ENCODE measurements at places on chromosomes 2 and 18.

GRCh38 chr2:204277226-204277625 lies 268.0 kb upstream of the PARD3B start:
- no peak for DNase-seq

GRCh38 chr2:170163411-170164065 lies 14.4 kb upstream of the MYO3B start:
- no peak for DNase-seq

- no peak for DNase-seq
These were observed 22.9 kb downstream of the RTTN start for GRCh38 chr18:70182548-70182947.

DNA sequence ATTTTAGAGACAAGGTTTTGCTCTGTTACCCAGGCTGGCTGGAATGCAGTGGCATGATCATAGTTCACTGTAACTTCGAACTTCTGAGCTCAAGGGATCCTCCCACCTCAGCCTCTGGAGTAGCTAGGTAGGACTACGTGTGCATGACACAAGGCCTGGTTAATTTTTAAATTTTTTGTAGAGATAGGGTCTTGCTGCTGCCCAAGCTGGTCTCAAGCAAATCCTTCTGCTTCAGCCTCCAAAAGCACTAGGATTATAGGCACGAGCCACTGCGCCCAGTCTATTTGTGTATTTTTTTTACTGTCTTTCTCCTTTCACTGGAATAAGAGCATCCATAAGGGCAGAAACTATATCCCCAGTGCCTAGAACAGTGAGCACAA lies 89.3 kb downstream of the PLEKHM3 start:
- DNase-seq, result no peak

DNA sequence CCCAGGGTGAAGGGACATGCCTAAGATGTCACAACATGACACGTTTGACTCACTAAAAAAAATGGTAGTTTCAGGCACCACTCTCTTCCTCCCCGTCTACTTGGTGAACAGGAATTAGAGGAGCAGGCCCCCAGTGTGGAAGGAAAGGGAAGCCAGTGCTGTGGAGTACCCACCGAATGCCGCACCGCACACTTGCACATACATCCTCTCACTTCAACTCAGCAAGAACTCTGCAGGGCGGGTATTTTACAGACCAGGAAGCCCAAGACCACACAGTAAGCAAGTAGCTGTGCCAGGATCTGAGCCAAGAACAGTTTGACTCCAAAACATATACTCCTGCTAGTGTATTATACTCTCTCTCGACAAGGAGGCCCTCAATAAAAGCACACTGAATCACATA lies 69.8 kb downstream of the BCL2 start:
- no peak for DNase-seq
